ENCODE measurements at places on chromosomes 6 and 20.
A peak's percentile ranks its signal among the peaks of the same experiment; 100 is the strongest.

DNA sequence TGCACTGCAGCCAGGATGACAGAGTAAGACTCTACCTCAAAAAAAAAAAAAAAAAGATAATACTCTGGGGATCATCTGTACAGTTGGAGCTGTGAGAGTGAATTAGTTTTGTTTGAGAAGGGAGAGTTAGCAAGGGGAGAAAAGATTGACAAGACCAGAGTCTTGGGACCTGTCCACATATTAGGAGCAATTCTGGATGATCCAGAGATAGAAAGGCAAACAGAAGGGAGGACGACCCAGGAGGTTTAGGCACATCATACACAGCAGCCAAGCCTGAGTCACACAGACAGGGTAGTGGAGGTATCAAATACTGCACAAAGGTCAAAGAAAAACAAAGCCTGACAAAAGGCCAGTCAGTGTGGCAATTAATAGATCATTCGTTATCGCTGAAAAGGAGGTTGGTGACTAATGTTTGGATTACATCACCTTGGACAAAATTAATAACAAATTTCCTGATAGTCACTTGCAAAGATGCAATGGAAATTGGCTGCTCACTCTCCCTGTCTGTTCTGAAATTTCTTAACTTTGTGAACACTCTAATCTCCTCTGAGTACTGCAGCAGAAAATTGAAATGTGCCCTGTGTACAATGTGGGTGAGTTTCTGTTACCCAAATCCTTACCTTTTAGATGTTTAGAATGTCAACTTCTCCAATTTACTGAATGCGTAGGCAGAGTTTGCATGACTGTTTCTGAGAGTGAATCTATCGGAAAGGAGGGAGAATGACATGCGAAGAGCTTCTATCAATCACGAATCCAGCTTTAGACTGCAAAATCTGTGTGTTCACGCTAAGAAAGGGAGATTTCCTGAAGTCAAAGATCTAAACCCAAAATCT is 105.4 kb downstream of the TSHZ2 start:
- peak; percentile 80 for DNase-seq

GRCh38 chr20:36082315-36082915 is 72.1 kb upstream of the EPB41L1 start:
- no peak for DNase-seq

DNA sequence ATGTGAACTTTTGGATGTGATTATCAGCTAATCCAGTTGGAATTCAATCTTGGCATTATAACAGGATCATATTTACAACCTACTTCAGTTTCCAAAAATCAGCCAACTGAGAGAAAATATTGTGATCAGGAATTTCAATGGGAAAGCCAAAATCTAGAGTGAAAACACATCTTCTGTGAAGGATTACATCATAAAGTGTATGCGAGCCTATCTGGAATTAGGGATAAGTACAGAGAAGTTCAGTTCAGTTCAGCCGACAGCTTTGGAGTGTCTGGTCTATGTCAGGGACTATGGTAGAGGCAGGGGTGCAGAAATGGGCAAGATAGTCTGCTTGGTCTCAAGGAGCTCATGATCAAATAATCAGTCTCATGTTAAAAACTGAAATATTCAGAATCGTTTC is 12.3 kb upstream of the PRIM2 start:
- no peak for DNase-seq

GRCh38 chr20:62929051-62929538 is 2.8 kb upstream of the DIDO1 start:
- peak; percentile 71 for DNase-seq

- DNase-seq, result no peak
Observed at GRCh38 chr6:140857739-140858380, 1274.9 kb upstream of the GJE1 start.

GRCh38 chr20:37899105-37900045 is 3.6 kb upstream of the VSTM2L start:
- DNase-seq, result no peak

DNA sequence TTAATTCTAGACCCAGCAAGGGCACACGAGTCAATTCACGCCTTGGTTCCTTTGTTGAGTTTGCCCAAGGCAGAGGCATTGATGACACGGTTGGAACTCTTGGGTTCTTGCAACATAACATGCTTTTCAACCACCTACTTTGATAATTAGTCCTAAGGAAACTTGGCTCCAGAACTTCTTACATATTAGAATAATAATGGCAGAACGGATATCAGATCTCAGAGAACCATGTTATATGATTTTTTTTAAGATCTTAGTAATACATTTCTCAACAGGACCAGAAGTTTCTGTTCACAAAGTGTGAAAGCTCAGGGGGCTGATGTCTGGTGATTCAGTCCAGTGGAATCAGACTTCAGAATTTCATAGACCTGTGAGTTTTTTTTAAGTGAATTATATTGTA is 19.2 kb downstream of the SPTLC3 start:
- DNase-seq, result no peak

- DNase-seq, result peak; percentile 36
Observed at GRCh38 chr20:50286174-50286511, 95.5 kb downstream of the CEBPB start.

- DNase-seq, result no peak
Observed at GRCh38 chr6:87914637-87915395, 132.8 kb upstream of the SPACA1 start.

DNA sequence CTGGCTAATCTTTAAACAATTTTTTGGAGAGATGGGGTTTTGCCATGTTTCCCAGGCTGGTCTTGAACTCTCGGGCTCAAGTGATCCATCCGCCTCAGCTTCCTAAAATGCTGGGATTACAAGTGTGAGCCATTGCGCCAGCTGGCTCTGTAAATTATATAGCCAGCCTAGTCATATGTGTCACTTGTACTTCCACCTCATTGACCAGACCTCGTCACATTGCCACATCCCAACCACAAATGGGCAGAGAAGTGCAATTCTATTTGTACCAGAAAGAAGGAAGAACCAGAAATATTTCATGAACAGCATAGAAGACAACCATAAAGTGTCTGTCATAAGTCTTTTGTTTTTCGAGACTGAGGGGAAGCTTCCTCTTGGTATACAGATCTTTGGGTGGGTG is 304.9 kb upstream of the RNF24 start:
- DNase-seq, result no peak

- DNase-seq, result peak; percentile 7
Observed at GRCh38 chr6:169112483-169113320, 140.9 kb downstream of the THBS2 start.

Data from activated CD4-positive, alpha-beta T cell treated with anti-CD3 and anti-CD28 coated beads, Interleukin-10, Interleukin-2, amounts not matched to agents 100 ng/mL and 50 ng/mL, durations not matched to agents 16 hours and 8 hours (primary cell).